ENCODE measurements at places on chromosomes 5 and 9. TPM values are rescaled to one million over a fixed set of nuclear protein-coding genes. Genes with fewer than 3 reads are reported as not detected.

SH3PXD2B gene
- 0.42 TPM for total RNA-seq

GPR151 gene
- not detected for total RNA-seq

PHAX gene
- 38.8 TPM for total RNA-seq

PIP5K1B gene
- 0.36 TPM for total RNA-seq

DNA sequence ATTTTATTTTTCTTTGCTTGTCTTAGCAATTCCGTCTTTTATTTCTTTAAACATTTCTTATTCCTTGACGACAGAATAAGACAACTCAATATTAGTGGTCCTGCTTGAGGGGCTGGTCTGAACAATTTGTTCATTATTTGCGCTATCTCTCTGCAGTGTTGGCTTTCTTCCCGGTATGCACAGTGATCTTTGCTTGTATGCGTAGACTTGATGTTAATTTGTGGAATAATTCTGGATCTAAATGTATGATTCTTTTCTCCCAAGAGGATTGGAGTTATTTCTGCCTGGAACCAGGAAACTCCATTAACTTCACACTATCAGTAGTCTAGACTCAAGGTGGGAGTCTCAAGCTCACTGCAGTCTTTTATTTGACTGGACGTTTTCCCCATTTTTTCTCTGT, 80.4 kb downstream of the KDM4C start:
- peaks cover 29% of the 10 kb centered on the region for H3K36me3 ChIP-seq
- H3K27ac ChIP-seq, result no peak overlapping the region
- no peak overlapping the region for H3K4me3 ChIP-seq
- no peak for DNase-seq

- H3K27ac ChIP-seq, result no peak overlapping the region
- H3K36me3 ChIP-seq, result no peaks in the 10 kb centered on the region
- H3K4me3 ChIP-seq, result no peak overlapping the region
- peaks cover 1% of the 10 kb centered on the region for H3K27me3 ChIP-seq
- peaks cover 6% of the 10 kb centered on the region for H3K4me1 ChIP-seq
Measured at GRCh38 chr5:149617760-149618306, 36.5 kb downstream of the ARHGEF37 start.

DNA sequence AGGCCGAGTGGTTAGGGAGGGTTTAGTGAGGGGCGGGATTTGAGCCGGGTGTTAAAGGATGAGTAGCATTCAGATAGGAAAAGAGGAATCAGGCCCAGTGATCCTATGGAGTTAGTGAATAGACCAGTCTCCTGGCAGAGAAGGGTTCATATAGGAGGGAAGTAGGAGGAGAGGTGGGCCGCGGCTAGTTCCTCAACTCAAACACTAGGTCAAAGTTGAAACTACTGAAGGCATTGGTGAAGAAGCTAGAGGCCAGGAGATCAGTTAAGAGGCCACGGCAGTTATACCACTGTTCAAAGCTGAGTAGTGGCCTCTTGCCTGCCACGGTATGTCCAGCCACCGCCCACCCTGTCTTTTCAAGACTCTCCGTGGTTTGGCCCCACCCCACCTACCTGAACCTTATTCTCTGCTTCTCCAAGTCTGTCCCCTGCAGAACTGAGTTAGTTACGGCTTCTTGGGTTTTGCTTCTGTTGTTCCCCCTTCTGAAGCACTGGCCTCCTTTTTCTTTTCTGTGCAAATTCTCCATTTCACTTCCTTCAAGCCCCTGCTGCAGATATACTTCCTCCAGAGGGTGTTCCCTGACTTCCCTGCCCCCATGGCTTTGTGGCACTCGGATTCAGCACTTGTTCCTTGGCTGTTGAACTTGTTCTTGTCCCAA, 1.8 kb downstream of the ZBTB34 start:
- peaks cover 16% of the 10 kb centered on the region for H3K36me3 ChIP-seq
- peaks cover 27% of the 10 kb centered on the region for H3K4me1 ChIP-seq
- DNase-seq, result no peak

DNA sequence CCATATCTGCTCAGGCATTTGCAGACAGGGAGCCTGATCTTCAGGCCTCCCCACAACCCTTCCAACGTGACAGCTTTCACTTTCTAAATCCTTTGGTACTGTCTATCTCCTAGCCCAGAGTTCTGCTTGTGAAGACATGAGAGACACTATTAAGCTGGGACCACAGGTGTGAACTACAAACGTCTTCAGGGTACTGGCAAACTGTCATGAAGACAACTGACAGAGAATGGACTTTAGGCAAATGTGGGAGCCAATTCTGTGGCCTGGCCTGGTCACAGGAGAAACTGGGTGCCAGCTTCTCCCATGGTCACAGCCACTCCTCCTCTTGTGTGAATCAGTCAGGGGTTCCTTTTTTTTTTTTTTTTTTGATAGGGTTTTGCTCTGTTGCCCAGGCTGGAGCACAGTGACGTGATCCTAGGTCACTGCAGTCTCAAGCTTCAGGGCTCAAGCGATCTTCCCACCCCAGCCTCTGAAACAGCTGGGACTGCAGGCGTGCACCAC, 10.4 kb downstream of the TRIM14 start:
- H3K4me1 ChIP-seq, result peaks cover 72% of the 10 kb centered on the region
- peak overlapping the region; percentile 98 for H3K27ac ChIP-seq
- H3K36me3 ChIP-seq, result peaks cover 69% of the 10 kb centered on the region
- no peaks in the 10 kb centered on the region for H3K27me3 ChIP-seq

GRCh38 chr9:134128727-134129679, 6.9 kb upstream of the WDR5 start:
- DNase-seq, result no peak
- no peaks in the 10 kb centered on the region for H3K36me3 ChIP-seq
- no peak overlapping the region for H3K27ac ChIP-seq
- no peaks in the 10 kb centered on the region for H3K27me3 ChIP-seq
- H3K4me3 ChIP-seq, result no peak overlapping the region

DNA sequence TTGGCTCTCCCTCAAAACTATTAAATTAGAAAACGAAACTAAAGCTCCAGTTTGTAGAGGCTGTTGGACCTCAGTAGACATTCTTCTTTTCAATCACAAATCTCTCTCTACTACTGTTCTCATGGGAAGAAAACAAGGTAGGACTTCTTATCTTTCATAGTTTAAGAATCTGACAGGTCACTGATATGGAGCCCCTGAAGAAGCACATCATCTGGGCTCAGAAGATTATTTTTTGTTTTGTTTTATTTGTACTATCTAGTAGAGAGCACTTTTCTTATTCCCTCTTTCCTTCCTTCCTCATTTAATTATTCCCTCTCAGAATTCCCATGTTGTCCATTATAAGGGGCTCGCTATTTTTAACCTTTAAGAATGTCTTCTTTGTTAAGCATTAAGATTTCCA, 26.3 kb downstream of the STARD4 start:
- H3K27ac ChIP-seq, result no peak overlapping the region
- no peak overlapping the region for H3K4me3 ChIP-seq
- H3K36me3 ChIP-seq, result peaks cover 41% of the 10 kb centered on the region
- DNase-seq, result no peak

DNA sequence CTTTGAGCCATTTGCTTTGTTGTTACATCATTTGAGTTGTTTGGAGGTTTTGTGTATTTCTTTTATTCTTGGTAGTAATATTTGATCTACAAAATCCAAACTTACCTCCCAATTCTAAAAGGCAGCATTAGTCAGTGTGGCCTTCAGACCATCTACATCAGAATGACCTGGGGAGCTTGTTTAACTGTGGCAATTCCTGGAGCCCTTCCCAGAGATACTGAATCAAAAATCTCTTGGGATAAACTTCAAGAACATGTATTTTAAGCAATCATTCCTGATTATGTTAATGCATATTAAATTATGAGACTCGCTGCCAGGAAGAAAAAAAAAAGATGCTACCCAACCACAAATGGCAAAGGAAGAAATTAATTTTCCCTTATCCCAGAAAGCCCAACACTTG, 268.9 kb upstream of the PDE4D start:
- H3K36me3 ChIP-seq, result no peaks in the 10 kb centered on the region
- H3K4me1 ChIP-seq, result no peaks in the 10 kb centered on the region
- H3K27ac ChIP-seq, result no peak overlapping the region
- no peak for DNase-seq
- no peaks in the 10 kb centered on the region for H3K27me3 ChIP-seq

DNA sequence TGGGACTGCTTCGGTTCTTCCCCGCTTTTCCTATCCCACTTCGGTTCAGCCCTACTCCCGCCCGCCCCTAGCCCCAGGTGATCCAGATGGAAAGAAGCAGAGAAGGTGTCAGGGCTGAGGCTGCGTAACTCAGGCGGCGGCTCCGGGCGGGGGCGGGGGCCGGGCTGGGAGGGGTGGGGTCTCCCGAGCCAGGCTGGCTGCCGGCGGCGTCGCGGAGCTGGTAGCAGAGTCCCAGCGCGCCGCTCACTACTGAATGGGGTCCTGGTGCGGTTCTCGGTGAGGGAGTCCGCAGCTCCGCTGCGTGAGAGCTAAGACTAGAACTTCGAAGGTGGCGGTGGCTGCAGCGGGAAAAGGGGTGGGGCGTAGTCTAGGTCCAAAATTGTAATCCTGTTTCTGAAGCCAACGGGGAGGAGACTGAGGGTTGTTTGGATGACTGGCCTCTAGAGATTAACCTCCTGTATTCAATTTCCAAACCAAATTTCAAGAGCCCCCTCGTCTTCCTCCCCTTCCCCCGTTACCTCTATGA, 1.4 kb downstream of the PRR16 start:
- peaks cover 2% of the 10 kb centered on the region for H3K4me1 ChIP-seq
- H3K27ac ChIP-seq, result no peak overlapping the region
- H3K36me3 ChIP-seq, result no peaks in the 10 kb centered on the region
- H3K4me3 ChIP-seq, result peak overlapping the region; percentile 53
- H3K27me3 ChIP-seq, result peaks cover 52% of the 10 kb centered on the region

- H3K4me3 ChIP-seq, result no peak overlapping the region
- H3K4me1 ChIP-seq, result peaks cover 4% of the 10 kb centered on the region
- H3K27ac ChIP-seq, result no peak overlapping the region
- DNase-seq, result no peak
Measured at GRCh38 chr5:154117050-154117449, 73.5 kb upstream of the GALNT10 start.

- H3K27ac ChIP-seq, result no peak overlapping the region
- no peaks in the 10 kb centered on the region for H3K27me3 ChIP-seq
- no peak overlapping the region for H3K4me3 ChIP-seq
- DNase-seq, result no peak
- H3K4me1 ChIP-seq, result peaks cover 8% of the 10 kb centered on the region
- peaks cover 29% of the 10 kb centered on the region for H3K36me3 ChIP-seq
Measured at GRCh38 chr5:32136342-32136741, 37.8 kb downstream of the GOLPH3 start.

- H3K4me1 ChIP-seq, result no peaks in the 10 kb centered on the region
- DNase-seq, result no peak
- no peak overlapping the region for H3K4me3 ChIP-seq
- H3K27ac ChIP-seq, result no peak overlapping the region
- H3K27me3 ChIP-seq, result no peaks in the 10 kb centered on the region
Measured at GRCh38 chr9:104794070-104794469, 30.1 kb downstream of the NIPSNAP3B start.

- H3K4me1 ChIP-seq, result peaks cover 2% of the 10 kb centered on the region
- peaks cover 34% of the 10 kb centered on the region for H3K27me3 ChIP-seq
- no peak for DNase-seq
- no peak overlapping the region for H3K27ac ChIP-seq
- H3K36me3 ChIP-seq, result no peaks in the 10 kb centered on the region
Measured at GRCh38 chr9:124593651-124594058, 86.5 kb upstream of the NR5A1 start.

DNA sequence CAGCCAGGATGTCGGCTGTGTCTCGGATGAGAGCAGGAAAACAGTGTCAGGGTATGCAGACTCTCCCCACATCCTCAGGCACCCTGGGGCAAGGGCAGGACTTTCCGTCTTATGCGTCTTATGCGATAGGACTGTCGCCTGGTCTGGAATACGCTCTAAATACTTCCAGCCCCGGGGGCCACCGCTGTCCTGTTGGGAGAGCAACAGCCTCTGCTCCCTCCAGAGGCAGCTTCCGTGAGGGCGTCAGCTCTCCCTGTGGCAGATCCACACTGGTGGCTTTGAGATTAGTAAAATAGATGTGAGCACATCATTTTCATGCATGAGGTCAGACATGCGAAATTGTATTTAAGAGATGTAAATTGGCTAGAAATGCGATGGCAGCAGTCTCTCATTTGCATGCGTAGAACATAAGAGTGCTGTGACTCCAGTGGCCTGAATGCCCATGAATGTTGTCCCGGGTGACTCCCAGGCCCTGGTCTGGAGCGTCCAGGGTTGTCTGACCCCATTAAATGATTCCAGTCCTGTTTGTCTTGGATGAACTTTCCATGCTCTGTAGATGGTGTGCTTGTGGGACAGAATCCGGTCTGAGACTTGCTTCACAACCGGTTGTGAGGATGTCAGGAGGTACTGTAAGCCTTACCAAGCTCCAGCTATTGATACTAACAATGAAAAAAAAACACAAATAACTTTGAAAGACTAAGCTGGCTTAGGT, 228.2 kb downstream of the SYK start:
- H3K27me3 ChIP-seq, result peaks cover 20% of the 10 kb centered on the region
- H3K4me3 ChIP-seq, result no peak overlapping the region
- H3K36me3 ChIP-seq, result no peaks in the 10 kb centered on the region
- no peak for DNase-seq

GRCh38 chr5:72688916-72689315, 127.5 kb upstream of the TNPO1 start:
- no peak overlapping the region for H3K27ac ChIP-seq
- no peaks in the 10 kb centered on the region for H3K36me3 ChIP-seq
- H3K27me3 ChIP-seq, result peaks cover 29% of the 10 kb centered on the region
- H3K4me1 ChIP-seq, result no peaks in the 10 kb centered on the region

- no peak overlapping the region for H3K4me3 ChIP-seq
- no peak for DNase-seq
- H3K36me3 ChIP-seq, result peaks cover 4% of the 10 kb centered on the region
- no peaks in the 10 kb centered on the region for H3K4me1 ChIP-seq
- no peaks in the 10 kb centered on the region for H3K27me3 ChIP-seq
- no peak overlapping the region for H3K27ac ChIP-seq
Measured at GRCh38 chr5:172910828-172911627, 48.2 kb upstream of the RPL26L1 start.

DNA sequence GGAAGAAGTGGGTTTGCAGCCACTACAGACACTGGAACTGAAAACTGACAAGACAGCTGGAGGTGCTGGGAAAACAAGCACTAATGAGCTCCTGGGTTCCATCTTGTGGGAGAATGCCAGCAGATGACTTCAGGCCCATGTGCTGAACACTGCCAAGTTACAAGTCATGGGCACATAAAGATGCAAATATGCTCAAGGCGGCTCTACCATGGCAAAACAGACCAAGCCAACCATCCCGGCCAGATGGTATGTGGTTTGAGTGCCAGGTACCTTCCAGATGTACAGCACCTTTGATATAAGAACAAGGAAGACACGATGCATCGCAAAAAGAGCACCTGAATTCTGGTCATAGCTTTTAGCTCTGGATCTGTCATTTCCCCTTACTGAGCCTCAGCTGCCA, 19.9 kb downstream of the TNFSF8 start:
- H3K36me3 ChIP-seq, result peaks cover 63% of the 10 kb centered on the region
- H3K4me1 ChIP-seq, result peaks cover 73% of the 10 kb centered on the region
- H3K4me3 ChIP-seq, result no peak overlapping the region
- no peak for DNase-seq

DNA sequence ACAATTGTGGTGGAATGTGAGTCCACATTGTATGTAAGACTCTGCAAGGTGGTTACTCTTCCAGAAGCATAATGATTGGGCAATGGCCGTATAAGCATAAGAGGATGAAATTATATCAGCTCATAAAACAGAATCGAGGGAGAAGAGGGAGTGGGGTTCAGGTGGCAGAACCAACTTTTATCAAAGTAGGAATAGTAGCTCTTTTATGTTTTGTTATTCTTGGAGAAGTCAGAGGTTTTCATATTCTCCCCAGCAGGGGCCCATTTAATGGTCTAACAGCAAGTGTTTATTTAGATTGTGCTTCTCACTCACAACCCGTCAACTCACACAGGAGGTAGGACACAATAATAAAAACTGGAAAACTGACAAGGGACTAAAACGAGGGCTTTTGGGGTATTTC, 291.3 kb upstream of the CD180 start:
- no peak overlapping the region for H3K4me3 ChIP-seq
- H3K27me3 ChIP-seq, result peaks cover 2% of the 10 kb centered on the region
- DNase-seq, result no peak
- no peaks in the 10 kb centered on the region for H3K4me1 ChIP-seq
- no peak overlapping the region for H3K27ac ChIP-seq

All from activated naive CD8-positive, alpha-beta T cell treated with anti-CD3 and anti-CD28 coated beads, Interleukin-2, amount 10 ng/mL, durations not matched to agents 7 days and 5 days (primary cell).